Effector memory CD8-positive, alpha-beta T cell (primary cell): ENCODE measurements at places on chromosomes 2 and 18.
A peak's percentile ranks its signal among the peaks of the same experiment; 100 is the strongest.

DNA sequence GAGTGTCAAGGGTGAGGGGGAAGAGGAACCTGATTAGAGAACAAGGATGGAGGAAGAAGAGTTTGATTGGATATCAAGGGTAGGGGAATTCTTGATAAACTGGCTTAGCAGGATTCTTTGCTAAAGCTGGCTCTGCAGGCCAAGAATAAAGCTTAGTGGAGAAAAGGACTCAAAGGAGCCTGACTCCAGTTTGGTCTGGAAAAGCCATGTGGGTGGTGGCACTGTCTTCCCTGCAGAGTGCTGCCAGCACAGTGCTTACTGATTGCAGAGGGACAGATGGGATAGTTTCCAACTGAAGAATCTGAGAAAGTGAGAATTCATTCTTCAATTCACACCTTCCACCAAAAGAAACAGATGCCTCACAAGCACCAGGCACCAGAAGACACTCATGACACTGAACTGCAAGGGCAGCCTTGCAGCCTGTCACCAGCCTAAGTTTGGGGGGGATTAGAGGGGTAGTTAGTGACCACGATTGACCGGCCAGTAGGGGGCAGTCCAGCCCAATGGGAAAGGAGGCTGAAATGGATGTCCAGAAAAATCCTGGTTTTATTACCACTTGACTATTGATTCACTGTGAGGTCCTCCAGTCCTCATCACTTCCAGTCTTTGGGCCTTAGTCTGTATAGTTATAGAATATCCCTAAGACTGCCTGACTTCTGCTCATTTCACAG is 334.5 kb downstream of the SMAD2 start:
- no peaks in the 10 kb centered on the region for H3K36me3 ChIP-seq
- no peaks in the 10 kb centered on the region for H3K4me1 ChIP-seq
- no peak overlapping the region for H3K27ac ChIP-seq
- no peak for DNase-seq
- no peak overlapping the region for H3K4me3 ChIP-seq

GRCh38 chr2:172377408-172377807 is 50.0 kb upstream of the ITGA6 start:
- H3K4me1 ChIP-seq = no peaks in the 10 kb centered on the region
- peaks cover 25% of the 10 kb centered on the region for H3K27me3 ChIP-seq
- no peak overlapping the region for H3K27ac ChIP-seq
- H3K4me3 ChIP-seq = no peak overlapping the region
- no peak for DNase-seq
- no peaks in the 10 kb centered on the region for H3K36me3 ChIP-seq

- H3K36me3 ChIP-seq = no peaks in the 10 kb centered on the region
- H3K4me1 ChIP-seq = no peaks in the 10 kb centered on the region
- DNase-seq = no peak
- peaks cover 53% of the 10 kb centered on the region for H3K27me3 ChIP-seq
Observed at GRCh38 chr2:29233428-29233827, 118.2 kb downstream of the CLIP4 start.

GRCh38 chr2:221780281-221780688 is 208.2 kb upstream of the EPHA4 start:
- no peak overlapping the region for H3K4me3 ChIP-seq
- no peaks in the 10 kb centered on the region for H3K27me3 ChIP-seq
- no peaks in the 10 kb centered on the region for H3K36me3 ChIP-seq
- no peak for DNase-seq

DNA sequence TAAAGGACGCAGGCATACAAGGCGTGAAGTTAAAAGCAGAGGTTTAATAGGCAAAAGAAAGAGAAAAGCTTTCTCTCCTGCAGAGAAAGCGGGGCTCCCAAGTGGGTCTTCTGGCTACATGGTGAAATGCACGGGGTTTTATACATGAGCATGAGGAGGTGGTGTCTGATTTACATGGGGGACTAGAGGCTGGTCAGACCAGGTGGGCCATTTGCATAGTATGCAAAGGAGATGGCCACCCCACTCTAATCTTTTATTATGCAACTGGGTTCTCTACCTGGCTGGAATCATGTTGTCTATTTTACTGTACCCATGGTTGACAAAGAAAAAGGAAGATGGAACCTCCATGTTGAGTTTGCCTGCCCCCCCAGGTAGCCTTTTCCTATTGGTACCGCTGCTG is 356.2 kb downstream of the KCNJ3 start:
- H3K36me3 ChIP-seq = no peaks in the 10 kb centered on the region
- no peaks in the 10 kb centered on the region for H3K4me1 ChIP-seq
- no peak overlapping the region for H3K4me3 ChIP-seq
- DNase-seq = no peak
- H3K27ac ChIP-seq = no peak overlapping the region
- H3K27me3 ChIP-seq = no peaks in the 10 kb centered on the region

GRCh38 chr2:29022679-29023078 is 41.6 kb downstream of the TOGARAM2 start:
- H3K27me3 ChIP-seq = no peaks in the 10 kb centered on the region
- peaks cover under 1% of the 10 kb centered on the region for H3K36me3 ChIP-seq
- H3K27ac ChIP-seq = no peak overlapping the region
- H3K4me3 ChIP-seq = no peak overlapping the region
- peaks cover 28% of the 10 kb centered on the region for H3K4me1 ChIP-seq
- DNase-seq = no peak

DNA sequence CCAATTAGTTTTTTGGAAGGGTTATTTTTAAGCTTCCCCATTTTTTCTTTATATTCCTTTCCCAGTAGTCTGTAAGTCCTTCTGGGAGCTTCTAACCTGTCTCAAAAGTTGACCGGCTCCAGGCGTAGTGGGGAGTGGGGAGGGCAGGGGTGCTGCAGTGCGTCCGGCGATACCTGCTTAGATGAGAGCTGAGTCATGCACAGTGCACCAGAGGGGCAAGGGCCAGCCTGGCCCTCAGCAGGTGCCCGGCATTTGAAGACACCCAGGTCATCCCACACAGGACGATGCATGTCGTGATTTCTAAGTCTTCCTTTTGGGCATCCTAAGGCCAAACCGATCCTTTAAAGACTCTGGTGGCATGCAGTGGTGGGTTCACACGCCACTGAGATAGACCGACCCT is 73.4 kb downstream of the TPO start:
- no peaks in the 10 kb centered on the region for H3K36me3 ChIP-seq
- DNase-seq = no peak
- no peak overlapping the region for H3K4me3 ChIP-seq
- no peak overlapping the region for H3K27ac ChIP-seq
- no peaks in the 10 kb centered on the region for H3K27me3 ChIP-seq
- H3K4me1 ChIP-seq = no peaks in the 10 kb centered on the region

DNA sequence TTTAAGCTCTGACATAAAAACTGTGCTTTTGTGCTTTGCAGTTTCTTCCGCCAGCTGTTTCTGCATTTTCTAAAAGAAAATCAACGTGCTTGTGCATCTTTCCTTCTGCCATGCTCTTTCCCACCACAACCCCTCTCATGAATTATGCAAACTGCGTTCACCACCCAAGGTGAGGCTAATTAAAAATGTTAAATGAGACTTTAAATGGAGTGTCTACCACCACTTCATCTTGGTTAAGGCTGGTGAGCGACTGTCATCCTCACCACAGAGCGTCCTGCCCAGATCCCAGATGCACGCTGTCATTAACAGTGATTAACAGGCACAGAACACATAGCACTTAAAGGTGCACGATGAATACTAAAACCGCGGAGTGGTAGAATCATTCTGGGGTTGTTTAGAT is 250.5 kb upstream of the RAB6C start:
- H3K27me3 ChIP-seq = peaks cover 7% of the 10 kb centered on the region
- no peak overlapping the region for H3K27ac ChIP-seq
- H3K4me1 ChIP-seq = no peaks in the 10 kb centered on the region
- no peak overlapping the region for H3K4me3 ChIP-seq
- no peaks in the 10 kb centered on the region for H3K36me3 ChIP-seq
- DNase-seq = no peak

GRCh38 chr2:152062125-152063091 is 36.4 kb downstream of the CACNB4 start:
- peak overlapping the region; percentile 46 for H3K27ac ChIP-seq
- peaks cover 19% of the 10 kb centered on the region for H3K27me3 ChIP-seq
- H3K4me3 ChIP-seq = no peak overlapping the region

- peaks cover 2% of the 10 kb centered on the region for H3K36me3 ChIP-seq
- no peaks in the 10 kb centered on the region for H3K4me1 ChIP-seq
- H3K27ac ChIP-seq = no peak overlapping the region
- DNase-seq = no peak
Observed at GRCh38 chr2:144078106-144078505, 441.8 kb downstream of the ZEB2 start.

GRCh38 chr2:160063879-160064612 is 1.6 kb upstream of the PLA2R1 start:
- H3K4me3 ChIP-seq = no peak overlapping the region
- DNase-seq = no peak
- no peaks in the 10 kb centered on the region for H3K36me3 ChIP-seq
- H3K4me1 ChIP-seq = no peaks in the 10 kb centered on the region
- H3K27ac ChIP-seq = no peak overlapping the region

- no peaks in the 10 kb centered on the region for H3K36me3 ChIP-seq
- H3K27ac ChIP-seq = no peak overlapping the region
- H3K4me3 ChIP-seq = no peak overlapping the region
- H3K27me3 ChIP-seq = no peaks in the 10 kb centered on the region
- H3K4me1 ChIP-seq = no peaks in the 10 kb centered on the region
Observed at GRCh38 chr2:164242409-164242808, 378.9 kb downstream of the GRB14 start.

GRCh38 chr2:195730912-195731311 is 73.9 kb downstream of the SLC39A10 start:
- DNase-seq = no peak
- peaks cover 44% of the 10 kb centered on the region for H3K36me3 ChIP-seq
- peak overlapping the region; percentile 39 for H3K27ac ChIP-seq
- no peak overlapping the region for H3K4me3 ChIP-seq
- H3K4me1 ChIP-seq = no peaks in the 10 kb centered on the region

- H3K27ac ChIP-seq = no peak overlapping the region
- no peak for DNase-seq
- no peak overlapping the region for H3K4me3 ChIP-seq
- no peaks in the 10 kb centered on the region for H3K4me1 ChIP-seq
- H3K27me3 ChIP-seq = peaks cover 34% of the 10 kb centered on the region
- no peaks in the 10 kb centered on the region for H3K36me3 ChIP-seq
Observed at GRCh38 chr2:138708682-138709241, 71.4 kb downstream of the NXPH2 start.

GRCh38 chr2:16664809-16665747 is 556 bp downstream of the CYRIA start:
- peak overlapping the region; percentile 94 for H3K27ac ChIP-seq
- DNase-seq = no peak
- peaks cover 18% of the 10 kb centered on the region for H3K36me3 ChIP-seq
- H3K4me1 ChIP-seq = peaks cover 44% of the 10 kb centered on the region
- H3K27me3 ChIP-seq = peaks cover 8% of the 10 kb centered on the region

DNA sequence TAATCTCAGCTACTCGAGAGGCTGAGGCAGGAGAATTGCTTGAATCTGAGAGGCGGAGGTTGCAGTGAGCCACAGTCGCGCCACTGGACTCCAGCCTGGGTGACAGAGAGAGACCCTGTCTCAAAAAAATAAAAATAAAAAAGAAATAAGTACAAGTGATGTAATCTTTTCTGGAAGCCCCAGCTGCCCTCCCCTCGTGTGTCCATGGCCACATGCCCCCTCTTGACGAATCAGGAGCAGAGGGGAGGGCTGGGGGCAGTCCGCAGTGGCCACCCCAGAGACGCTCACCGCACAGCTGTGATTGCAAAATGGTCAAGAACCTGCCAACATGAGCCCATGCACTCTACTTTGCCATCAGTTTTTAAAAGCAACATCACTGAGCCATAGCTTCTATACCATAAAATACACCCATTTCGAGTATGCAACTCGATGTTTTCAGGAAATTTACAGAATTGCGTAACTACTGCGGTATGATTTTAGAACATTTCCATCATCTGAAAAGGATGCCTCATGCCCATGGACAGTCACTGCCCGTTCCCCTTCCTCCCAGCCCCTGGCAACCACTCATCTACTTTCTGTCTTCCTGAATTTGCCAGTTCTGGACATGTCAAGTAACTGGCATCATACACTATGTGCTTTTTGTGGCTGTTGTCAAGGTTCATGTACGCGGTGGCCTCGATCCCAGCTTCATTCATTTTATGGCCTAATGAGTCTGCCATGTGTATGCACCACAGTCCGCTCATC is 88.1 kb downstream of the NDUFA10 start:
- H3K4me1 ChIP-seq = peaks cover 11% of the 10 kb centered on the region
- H3K36me3 ChIP-seq = peaks cover 2% of the 10 kb centered on the region
- peaks cover 21% of the 10 kb centered on the region for H3K27me3 ChIP-seq
- H3K27ac ChIP-seq = no peak overlapping the region
- no peak overlapping the region for H3K4me3 ChIP-seq

GRCh38 chr18:67731851-67732250 is 215.3 kb upstream of the DSEL start:
- no peak overlapping the region for H3K27ac ChIP-seq
- H3K36me3 ChIP-seq = no peaks in the 10 kb centered on the region
- no peaks in the 10 kb centered on the region for H3K4me1 ChIP-seq
- no peak overlapping the region for H3K4me3 ChIP-seq
- DNase-seq = no peak

DNA sequence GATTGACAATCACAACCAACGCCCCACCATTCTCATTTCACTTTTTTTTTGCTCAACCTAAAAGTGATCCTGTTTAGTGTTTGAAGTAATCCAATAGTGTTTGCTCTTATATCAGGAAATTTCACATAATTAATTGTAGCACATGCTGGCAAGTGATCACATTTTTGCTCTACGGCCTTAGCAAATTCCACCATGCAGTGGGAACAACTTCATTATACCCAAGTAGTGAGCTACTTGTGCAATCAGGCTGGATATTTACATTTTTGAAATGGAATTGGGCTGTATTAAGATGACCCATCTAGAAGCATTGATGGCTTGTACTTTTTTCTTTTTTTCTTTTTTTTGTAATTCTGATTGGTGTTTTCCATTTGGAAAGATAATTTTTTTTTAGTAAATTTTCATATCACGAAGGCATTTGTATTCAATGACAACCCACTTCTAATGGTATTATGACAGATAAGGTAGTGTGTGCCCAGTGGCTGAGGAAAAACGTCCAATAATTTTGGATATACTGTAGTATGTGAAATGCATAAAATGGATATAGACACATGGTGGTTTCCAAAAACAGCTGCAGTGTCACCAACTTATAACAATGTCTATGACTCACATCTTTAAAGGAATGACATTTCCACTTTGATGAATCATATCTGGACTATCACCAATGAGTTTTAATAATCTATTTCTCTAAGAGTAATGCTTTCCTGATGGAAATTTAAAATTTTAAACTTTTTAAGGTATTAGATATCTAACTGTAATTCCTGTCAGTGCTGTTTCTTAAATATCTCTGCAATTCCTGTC is 130.6 kb downstream of the COL6A3 start:
- no peak overlapping the region for H3K27ac ChIP-seq
- DNase-seq = no peak
- H3K27me3 ChIP-seq = peaks cover 26% of the 10 kb centered on the region
- H3K4me3 ChIP-seq = no peak overlapping the region
- no peaks in the 10 kb centered on the region for H3K4me1 ChIP-seq

GRCh38 chr18:50662775-50663383 is 103.0 kb downstream of the MAPK4 start:
- H3K4me3 ChIP-seq = no peak overlapping the region
- no peaks in the 10 kb centered on the region for H3K4me1 ChIP-seq
- DNase-seq = no peak
- no peak overlapping the region for H3K27ac ChIP-seq
- peaks cover 5% of the 10 kb centered on the region for H3K27me3 ChIP-seq
- H3K36me3 ChIP-seq = no peaks in the 10 kb centered on the region

GRCh38 chr2:74052732-74053710 is 68.3 kb downstream of the TET3 start:
- peak overlapping the region; percentile 75 for H3K4me3 ChIP-seq
- no peak for DNase-seq
- H3K4me1 ChIP-seq = peaks cover 18% of the 10 kb centered on the region
- H3K27me3 ChIP-seq = no peaks in the 10 kb centered on the region

GRCh38 chr2:170090229-170090628 is 87.7 kb upstream of the MYO3B start:
- DNase-seq = no peak
- H3K27me3 ChIP-seq = no peaks in the 10 kb centered on the region
- H3K4me1 ChIP-seq = no peaks in the 10 kb centered on the region
- no peak overlapping the region for H3K27ac ChIP-seq
- H3K36me3 ChIP-seq = peaks cover 3% of the 10 kb centered on the region
